ENCODE measurements at places on chromosomes 13 and 19. TPM values are rescaled to one million over a fixed set of nuclear protein-coding genes. Genes with fewer than 3 reads are reported as not detected.

The KIR2DL3 gene
- total RNA-seq, result not detected

The PET100 gene
- 50.7 TPM for total RNA-seq

The RFXANK gene
- total RNA-seq, result 43.6 TPM

The CCDC194 gene
- not detected for total RNA-seq

The OCEL1 gene
- total RNA-seq, result 11.2 TPM

The TMEM272 gene
- not detected for total RNA-seq

The CEACAM20 gene
- not detected for total RNA-seq

The SYT3 gene
- total RNA-seq, result 0.71 TPM

The ZNF229 gene
- total RNA-seq, result 2.5 TPM

The CYSLTR2 gene
- not detected for total RNA-seq

The SIGLEC8 gene
- not detected for total RNA-seq

The CERS1 gene
- total RNA-seq, result 5.6 TPM

The ZNF763 gene
- not detected for total RNA-seq

The C13orf46 gene
- total RNA-seq, result 0.14 TPM

The ZNF784 gene
- 5.0 TPM for total RNA-seq

The NEK5 gene
- 0.06 TPM for total RNA-seq

The S1PR5 gene
- total RNA-seq, result 1.6 TPM

The FPR1 gene
- total RNA-seq, result 0.08 TPM

The PODNL1 gene
- total RNA-seq, result 1.3 TPM

The MTIF3 gene
- total RNA-seq, result 21.6 TPM

The PGLYRP1 gene
- not detected for total RNA-seq

The CRB3 gene
- 4.0 TPM for total RNA-seq

The ZNF30 gene
- total RNA-seq, result 6.8 TPM

The KASH5 gene
- not detected for total RNA-seq

The CCL25 gene
- total RNA-seq, result not detected

The C1QTNF9 gene
- not detected for total RNA-seq

The SYT5 gene
- 3.0 TPM for total RNA-seq

The ERICH4 gene
- not detected for total RNA-seq

The IGFL3 gene
- not detected for total RNA-seq

The CNN1 gene
- total RNA-seq, result 0.32 TPM

The TNNT1 gene
- 131 TPM for total RNA-seq

Measured in A549 treated with Hydrocortisone at 1 μM for 4 hours (cell line).